ENCODE measurements at places on chromosomes 4 and X.

DNA sequence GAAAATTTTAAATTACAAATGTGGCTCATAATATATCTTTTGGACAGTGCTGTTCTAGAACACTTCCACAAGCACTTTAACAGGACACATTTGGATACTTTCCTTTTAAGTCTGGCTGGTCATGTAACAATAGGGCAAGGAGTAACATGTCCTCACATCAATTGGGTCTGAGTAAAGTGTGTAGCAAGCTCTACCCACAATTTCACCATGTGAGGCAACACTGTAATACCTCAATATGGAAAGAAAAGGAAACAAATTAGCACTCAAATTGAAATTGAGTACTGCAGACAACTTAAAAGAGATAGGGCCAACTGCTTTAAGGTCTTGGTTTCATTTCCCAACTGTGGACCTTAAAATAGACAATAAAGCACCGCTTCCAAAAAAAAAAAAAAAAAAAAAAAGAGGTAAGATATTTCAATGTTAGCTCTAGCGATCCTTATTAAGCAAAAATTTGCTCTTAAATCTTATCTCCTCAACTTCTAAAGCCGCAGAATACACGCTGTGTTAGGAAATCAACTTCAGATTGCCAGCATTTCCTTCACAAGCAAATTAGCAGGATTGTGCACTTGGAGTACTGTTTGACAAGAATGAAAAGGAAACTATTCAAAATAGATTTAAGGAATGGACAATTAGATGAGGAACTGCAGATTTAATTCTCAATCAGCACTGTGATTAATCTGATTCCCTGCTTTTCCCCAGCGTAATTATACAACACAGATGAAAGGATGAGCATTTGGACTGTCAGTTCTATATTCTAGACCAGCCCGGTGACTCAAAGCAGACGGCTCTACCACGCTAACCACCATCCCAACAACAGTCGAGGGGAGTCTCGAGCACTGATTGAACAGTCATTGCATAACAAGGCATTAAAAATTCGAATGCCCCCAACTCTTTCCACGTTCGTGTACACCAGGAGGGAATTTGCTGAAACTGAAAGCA lies 1.6 kb downstream of the CASK start:
- DNase-seq, result peak; percentile 57

DNA sequence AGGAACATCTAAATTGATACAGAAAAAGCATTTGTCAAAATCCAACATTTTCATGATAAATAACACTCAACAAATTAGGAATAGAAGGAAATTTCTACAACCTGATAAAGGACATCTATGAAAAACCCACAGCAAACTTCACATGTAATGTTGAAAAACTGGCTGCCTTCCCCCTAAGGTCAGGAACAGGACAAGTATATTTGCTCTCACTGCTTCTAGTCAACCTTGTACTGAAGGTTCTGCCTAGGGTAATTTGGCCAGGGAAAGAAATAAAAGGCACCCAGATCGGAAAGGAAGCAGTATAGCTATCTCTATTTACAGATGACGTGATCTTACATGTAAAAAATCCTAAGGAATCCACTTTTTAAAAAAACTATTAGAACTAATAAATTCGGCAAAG lies 97.1 kb upstream of the USP9X start:
- no peak for DNase-seq

DNA sequence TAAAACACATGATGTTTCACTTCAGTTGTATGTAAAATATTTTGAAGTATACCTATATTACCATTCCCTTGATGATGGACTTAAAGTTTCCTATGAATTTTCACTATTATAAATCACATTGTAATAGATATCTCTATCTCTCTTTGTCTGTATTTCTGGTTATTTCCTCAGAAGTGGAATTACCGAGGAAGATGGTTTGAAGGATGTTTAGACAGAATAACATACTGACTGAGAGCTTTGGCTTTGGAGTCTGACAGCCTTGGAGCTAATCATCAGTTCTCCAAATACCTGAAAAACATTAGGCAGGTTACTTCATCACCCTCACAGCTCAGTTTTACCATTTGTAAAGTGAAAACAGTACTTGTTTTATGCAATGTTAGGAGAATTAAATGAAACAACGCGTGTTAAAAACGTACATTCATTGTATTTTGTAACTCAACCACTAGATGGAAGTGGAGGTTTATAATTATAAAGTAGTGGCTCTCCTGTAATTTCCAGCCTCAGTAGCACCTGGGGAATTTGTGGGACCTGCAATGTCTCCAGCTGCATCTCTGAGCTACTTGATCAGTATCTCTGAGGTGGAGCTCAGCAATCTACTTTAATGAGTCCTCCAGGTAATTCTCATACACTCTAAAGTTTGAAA lies 14.3 kb downstream of the JCHAIN start:
- peak; percentile 55 for DNase-seq

DNA sequence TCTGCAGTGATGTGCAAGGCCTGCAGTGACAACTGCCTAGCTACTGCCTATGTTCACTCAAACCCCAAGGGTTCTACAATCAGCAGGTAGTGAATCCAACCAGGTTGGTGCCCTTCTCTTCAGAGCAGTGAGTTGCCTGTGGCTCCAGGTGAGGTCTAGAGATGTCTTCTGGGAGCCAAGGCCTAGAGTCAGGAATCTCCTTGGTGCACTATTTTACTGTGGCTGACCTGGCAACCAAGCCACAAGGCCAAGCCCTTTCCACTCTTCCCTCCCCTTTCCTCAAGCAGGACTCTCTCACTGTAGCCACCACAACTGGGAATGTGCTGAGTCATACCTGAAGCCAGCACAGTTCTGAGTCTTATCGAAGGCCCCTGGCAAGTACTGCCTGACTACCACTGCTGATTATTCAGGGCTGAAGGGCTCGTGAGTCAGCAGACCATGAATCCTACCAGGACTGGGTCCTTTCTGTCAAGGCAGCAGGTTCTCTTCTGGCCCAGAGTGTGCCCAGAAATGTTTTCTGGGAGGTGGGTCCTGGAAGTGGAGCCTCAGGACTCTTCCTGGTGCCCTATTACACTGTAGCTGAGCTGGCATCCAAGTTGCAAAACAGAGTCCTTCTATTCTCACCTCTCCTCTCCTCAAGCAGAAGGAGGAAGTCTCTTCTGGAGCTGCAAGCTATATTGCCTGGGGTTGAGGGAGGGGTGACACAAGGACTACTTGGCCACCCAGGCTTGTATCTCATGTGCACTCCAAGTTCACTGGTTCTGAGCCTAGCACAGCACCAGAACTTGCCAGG lies 111.6 kb downstream of the BTC start:
- DNase-seq, result peak; percentile 91

- no peak for DNase-seq
Observed at GRCh38 chr4:80183250-80184052, 13.9 kb upstream of the PRDM8 start.

DNA sequence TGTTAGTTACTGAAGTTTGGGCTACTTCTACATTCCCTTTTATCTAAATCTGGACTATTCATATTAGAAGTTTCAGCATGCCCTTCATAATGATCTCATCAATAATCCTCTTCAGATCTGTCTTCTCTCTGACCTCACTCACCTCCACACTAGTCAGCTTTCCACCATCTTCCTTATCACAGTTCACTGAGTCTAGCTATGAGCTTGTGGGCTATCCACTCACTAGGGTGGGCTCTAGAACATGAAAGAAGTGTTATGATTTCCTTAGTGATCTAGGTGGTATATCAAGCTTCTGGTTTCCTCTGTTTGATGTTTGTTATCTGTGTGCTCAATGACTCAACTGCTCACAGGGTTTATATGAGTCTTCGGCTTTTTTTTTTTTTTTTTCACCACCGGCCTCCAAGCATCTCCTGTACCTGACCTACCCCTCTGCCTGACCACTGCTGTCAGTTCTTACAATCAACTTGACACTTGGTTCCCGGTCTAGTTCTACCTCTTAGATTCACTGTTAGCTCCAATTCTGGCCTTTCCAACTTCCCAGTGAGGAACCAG lies 103.1 kb downstream of the PAPSS1 start:
- no peak for DNase-seq

DNA sequence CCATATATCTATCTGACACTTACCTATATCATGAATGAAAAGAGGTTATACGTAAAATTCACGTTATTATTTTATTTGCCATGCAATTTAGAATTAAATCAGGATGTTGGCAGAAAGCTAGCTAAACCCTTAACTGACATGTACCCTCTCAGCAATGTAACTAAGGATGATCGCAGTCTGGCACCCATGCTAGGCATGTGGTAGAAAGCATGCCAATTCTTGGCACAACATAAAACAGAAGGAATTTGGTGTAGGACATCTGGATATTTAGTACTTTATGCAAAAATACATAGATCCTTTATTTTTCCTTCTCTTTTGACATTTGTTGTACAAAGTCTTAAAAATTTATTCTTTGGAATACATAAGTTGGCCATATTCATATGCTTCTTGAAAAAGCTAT lies 436.8 kb upstream of the FAT1 start:
- DNase-seq, result no peak

- no peak for DNase-seq
Observed at GRCh38 chr4:41015016-41015675, 199.2 kb downstream of the APBB2 start.

DNA sequence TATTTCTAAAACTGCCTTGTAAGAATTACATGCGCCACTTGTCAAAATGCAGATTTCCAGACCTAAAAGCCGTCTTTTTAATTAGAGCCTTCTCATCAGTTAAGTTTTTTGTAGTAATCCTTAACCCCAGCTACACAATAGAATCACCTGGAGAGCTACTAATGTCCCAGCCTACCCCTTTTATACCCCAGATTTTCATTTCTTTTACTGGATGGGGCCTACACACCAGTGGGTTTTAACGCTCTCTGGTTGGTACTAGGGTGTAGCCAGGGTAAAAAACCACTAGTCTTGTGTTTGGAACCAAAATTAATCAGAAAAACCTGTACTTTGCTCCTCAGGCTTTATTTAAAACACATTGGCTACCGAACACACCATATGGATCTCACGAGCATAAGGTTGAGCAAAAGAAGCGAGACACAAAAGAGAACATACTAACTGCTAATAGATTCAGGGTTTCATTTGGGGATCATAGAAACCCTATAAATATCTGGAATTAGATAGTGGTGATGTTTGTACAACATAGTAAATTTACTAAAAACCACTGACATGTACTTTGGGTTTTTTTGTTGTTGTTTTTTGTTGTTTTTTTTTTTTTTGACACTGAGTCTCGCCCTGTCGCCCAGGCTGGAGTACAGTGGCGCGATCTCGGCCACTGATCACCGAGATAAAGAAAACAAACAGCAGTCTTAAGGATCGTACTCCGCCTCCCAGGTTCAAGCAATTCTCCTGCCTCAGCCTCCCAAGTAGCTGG lies 30.6 kb downstream of the BBS12 start:
- DNase-seq, result no peak

GRCh38 chr4:163967710-163968109 lies 473.2 kb downstream of the TMA16 start:
- DNase-seq, result no peak

- no peak for DNase-seq
Observed at GRCh38 chrX:34634349-34634748, 22.7 kb downstream of the TMEM47 start.

GRCh38 chrX:51834076-51834475 lies 59.3 kb upstream of the MAGED1 start:
- DNase-seq, result no peak

- no peak for DNase-seq
Observed at GRCh38 chr4:6592804-6593563, 18.0 kb downstream of the MAN2B2 start.

DNA sequence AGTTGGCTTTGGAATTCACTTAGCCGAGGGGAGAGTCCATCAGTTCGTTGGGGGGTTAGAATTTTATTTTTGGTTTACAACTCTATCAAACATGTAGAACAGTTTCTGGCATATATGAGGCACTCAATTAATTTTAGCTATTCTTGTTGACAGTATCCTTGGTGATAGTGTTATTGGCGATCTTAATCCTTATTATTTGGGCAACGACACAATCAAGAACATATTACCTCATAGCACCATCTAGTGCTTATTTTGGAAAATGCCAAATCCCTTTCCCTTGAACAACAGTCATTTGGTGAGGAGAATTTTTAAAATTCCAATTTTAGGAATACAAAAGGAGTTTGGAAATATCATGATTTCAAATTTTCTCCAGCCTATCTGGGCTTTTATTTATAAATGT lies 17.9 kb upstream of the PGRMC1 start:
- DNase-seq, result peak; percentile 37

DNA sequence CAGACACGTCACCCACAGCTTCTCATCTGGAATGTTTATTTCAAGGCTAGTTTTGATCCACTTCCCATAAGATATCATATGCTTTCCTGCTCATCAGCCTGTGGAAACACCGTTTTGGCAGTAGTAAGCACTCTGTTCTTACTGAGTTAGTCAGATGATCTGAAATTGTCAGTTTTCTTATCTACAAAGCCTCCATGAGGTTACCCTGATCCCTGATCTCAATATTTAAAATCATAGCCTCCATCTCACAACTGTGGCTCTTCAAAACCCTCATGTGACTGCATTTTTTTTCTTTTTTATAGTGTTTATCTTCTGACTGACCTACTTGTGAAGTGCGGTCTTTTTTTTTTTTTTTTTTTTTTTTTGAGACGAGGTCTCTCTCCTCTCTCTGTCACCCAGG lies 22.7 kb downstream of the BST1 start:
- DNase-seq, result peak; percentile 22

- DNase-seq, result peak; percentile 76
Observed at GRCh38 chr4:11720292-11720691, 291.6 kb upstream of the HS3ST1 start.

DNA sequence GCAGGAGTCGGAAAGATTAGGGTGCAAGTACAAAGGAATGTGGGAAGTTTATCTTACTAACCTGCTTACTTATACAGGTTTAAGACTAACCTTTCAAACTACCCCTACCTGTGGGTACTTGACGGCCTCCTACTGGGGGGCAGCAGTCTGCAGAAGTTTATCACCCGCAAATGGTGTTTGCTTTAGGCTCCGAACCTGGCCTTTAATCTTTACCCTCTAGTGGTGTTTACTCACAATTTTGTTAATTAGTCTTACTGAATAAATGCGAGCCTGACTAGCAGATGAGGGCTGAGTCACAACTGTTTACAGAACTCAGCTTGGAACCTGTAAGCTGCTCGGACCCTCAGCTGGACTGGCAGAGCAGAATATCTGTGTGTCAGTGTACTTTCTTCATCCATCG lies 204.2 kb upstream of the GPRIN3 start:
- DNase-seq, result no peak

GRCh38 chrX:19906293-19906692 lies 18.9 kb upstream of the SH3KBP1 start:
- DNase-seq, result no peak

- no peak for DNase-seq
Observed at GRCh38 chrX:46957297-46957696, 45.1 kb downstream of the JADE3 start.

GRCh38 chr4:99615170-99615820 lies 40.7 kb downstream of the MTTP start:
- no peak for DNase-seq

DNA sequence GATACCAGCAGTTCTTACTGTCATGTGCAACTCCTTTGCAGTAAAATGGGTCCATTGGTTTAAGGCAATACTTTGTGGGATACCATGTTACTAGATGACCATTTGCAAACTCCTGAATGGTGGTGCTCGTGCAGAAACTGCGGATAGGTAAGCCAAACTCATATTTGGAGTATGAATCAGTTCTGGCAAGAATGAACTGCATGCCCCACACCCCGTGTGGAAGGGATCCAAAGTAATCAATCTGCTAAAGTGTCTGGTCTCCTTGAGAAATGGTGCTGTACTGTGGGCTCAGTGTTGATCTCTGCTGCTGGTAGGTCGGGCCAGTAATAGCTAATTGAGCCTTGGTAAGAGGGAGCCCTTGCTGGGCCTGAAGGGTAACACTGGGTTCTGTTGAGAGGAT lies 4.2 kb upstream of the TAB3 start:
- no peak for DNase-seq

GRCh38 chr4:43271946-43272345 lies 379.4 kb downstream of the GRXCR1 start:
- no peak for DNase-seq
